Stimulated activated CD8-positive, alpha-beta memory T cell treated with anti-CD3 and anti-CD28 coated beads, Interleukin-15, amount 100 ng/mL, for 24 hours (primary cell): ENCODE measurements at places on chromosomes 7 and 10.

GRCh38 chr10:123421461-123421860, 244.7 kb upstream of the GPR26 start:
- DNase-seq, result no peak

- no peak for DNase-seq
These were observed 1.8 kb downstream of the CPXM2 start for GRCh38 chr10:123889821-123890220.

DNA sequence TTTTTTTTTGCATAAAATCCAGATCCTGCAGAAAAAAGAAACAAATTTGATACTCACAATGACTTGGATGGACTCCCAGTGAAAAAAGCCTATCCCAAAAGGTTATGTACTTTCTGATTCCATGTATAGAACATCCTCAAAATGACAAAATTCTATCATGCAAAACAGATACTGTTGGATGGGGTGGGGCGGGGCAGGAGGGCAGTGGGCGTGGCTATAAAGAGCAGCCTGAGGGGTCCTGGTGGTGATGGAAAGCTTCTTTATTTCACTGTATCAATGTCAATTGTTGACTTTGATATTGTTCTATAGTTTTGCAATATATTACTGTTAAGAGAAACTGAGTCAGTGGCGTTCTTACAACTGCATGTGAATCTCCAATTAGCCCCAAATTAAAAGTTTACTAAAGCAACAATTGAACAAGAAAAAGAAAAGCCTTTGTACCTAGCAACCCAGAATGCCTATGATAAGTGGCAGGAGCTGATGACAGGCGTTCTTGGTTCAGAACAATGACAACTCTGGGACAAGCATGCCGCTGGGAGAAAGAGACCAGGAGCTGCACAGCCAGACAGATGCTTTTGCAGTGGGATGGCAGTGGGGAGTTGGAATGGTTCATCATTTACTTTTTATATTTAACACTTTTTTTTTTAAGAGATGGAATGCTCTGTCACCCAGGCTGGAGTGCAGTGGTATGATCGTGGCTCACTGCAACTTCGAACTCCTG, 101.9 kb downstream of the LHPP start:
- no peak for DNase-seq

- no peak for DNase-seq
These were observed 177.0 kb upstream of the STK17A start for GRCh38 chr7:43405948-43406347.

GRCh38 chr7:128406314-128407232, 3.2 kb downstream of the IMPDH1 start:
- DNase-seq, result no peak

DNA sequence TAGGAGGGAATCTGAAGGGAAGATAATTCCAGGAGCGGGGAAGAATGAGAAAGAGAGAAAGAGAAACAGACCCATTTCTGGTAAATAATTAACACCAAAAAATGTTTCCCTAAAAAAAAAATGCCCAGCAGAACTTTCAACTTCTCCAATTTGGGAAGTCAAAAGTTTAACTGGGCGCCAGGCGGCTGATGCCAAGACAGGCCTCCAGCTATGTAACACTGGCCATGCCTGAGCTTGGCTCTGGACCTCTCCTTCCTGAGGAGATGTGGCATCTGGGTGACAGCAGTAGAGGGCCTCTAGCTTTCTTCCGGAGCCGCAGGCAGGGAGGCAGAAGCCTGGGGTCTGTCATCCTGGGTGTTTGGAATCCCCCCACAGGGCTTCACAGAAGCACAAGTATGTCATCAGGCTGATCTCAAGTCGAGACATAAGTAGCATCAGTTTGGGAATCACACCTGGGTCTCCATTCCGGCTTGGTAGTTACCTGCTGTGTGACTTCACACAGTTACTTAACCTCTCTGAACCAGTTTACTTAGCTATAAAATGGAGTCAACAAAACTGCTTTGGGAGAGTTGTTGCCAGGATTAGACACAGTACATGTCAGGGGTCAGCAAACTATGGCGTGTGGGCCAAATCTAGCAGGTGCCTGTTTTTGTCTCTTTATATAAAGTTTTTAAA, 50.5 kb upstream of the TCF7L2 start:
- no peak for DNase-seq

DNA sequence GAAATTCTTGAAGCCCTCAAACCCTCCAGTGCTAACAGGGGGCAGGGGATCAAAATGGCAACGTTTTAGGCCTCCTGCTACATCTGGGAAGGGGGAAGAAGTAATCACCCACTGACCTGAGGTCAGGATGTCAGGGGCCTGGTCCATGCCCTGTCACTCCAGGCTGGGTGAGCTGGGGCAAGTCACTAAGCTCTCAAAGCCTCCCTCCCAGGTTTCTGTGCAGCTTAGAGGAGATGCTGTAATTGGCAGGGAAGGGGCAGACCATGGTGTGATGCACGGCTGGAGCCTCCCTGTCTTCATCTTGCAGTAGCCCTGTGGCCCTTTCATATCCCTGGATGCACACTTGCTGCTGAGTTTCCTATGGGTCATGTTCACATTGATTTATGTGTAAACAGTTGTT, 27.2 kb downstream of the LEP start:
- DNase-seq, result no peak

GRCh38 chr7:46198701-46199100, 277.6 kb upstream of the IGFBP3 start:
- DNase-seq, result no peak

DNA sequence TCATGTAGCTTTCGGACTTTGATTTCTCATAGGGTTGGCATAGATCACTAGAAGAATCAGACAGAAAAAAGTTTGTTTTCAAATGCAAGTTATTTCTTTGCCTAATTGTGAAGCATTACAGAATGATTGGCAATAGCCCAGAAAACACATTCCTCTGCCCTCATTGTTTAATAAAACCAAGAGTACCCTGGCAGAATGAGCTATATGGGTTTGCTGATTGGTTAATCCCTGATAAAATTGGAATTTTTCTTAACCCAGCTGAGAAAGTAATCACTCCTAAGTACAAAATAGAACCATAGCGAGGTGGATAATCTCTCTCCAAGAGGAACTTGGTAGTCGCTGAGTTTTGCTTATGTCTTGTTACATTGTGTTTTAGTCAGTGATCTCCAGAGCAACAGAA, 30.9 kb upstream of the CREB5 start:
- no peak for DNase-seq

- no peak for DNase-seq
These were observed 315.8 kb upstream of the POM121L12 start for GRCh38 chr7:52719677-52720076.

- DNase-seq, result no peak
These were observed 107.1 kb downstream of the PFKFB3 start for GRCh38 chr10:6309816-6310215.

GRCh38 chr10:37146443-37146842, 21.0 kb downstream of the ANKRD30A start:
- no peak for DNase-seq

- DNase-seq, result no peak
These were observed 144.4 kb downstream of the ZMYND11 start for GRCh38 chr10:279655-280054.

DNA sequence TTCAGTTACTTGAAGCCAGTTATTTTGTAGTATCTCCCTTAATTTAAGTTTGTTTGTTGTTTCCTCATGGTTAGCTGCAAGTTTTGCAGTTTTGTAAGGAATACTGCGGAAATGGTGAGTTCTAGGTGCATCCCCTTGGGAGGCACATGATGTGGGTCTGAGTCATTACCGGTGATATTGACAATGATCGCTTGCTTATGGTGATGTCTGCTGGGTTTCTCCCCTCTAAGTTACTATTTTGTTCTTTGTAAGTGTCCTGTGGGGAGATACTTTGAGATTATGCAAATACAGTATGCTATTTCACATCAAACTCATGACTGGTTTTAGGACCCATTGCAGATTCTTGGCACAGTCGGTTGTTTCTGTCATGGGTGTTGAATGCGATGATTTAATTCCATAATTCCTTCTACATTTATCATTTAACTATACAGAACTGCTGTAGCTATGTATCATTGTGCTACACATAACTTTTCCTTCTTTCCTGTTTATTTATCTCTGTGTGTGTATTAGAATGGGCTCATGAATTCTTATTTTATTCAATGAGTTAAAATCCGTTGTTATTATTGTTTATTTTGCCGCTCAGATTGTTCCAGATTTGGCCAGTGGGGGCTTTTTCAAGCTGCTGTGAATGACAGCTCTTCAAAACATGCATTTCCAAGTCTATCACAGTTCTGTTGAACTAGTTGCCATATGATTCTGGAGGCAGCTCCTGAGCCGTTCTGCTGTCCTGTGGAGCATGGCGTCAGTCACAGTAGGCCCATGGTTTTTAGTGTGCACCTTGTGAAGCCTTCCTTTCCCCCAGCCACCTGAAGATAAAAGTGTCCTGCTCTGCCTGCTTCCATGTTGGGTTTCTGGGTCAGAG, 18.4 kb downstream of the TSPAN14 start:
- DNase-seq, result no peak

DNA sequence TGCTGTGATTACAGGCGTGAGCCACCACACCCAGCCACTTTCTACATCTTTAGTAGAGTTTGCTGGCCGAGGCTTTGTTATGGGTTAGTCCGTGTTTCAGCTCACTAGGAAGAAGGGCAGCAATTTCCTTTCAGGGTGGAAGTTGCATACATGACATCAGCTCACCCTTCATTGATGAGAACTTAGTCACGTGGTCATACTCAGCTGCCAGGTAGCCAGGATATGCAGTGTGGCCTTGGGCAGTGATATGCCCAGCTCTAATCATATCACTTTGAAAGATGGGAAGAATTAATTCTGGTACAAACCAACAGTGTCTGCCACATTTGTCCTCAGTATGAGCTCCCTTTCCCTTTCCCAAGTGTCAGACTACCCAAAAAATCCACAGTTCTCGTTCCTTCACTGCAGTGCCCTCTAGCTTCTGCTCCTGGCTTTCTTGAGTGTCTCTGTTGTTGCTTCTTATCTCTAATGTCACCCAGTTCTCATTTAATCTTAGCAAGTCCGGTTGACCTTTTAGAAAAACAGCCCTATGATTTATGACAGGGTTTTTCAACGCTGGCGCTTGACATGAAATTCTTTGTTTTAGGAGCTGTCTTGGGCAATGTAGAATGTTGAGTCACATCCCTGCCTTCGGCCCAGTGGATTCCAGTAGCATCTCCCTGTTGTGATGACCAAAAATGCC, 108.7 kb upstream of the ITGB1 start:
- DNase-seq, result no peak

GRCh38 chr7:151207804-151208203, 2.5 kb downstream of the H2BK1 start:
- no peak for DNase-seq

DNA sequence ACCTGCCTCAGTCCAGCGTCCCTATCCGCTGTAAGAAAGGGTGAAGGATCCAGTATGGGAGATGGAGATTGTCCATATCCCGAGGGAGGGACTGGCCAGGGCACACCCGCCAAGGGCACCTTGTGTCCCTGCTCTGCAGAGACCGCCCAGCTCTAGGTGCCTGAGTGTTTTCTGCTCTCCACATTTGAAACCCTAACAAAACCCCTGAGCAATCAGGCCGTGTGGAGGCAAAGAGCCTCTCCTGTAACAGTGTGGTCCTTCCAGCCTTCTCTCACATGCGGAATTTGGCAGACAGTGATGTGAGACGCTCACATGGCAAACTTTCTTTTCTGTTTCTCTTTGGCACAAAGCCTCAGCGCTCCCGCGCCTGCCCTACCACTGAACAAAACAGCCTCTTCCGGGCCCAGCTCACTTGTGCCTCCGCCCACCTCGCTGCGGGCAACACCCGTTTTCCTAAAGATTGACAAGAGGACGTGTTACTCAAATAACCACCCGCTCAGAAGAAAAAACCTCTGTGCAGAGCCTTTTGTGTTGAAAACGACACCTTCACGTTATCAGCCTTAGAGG, 514.8 kb downstream of the DNAJB6 start:
- DNase-seq, result peak; percentile 42

- DNase-seq, result no peak
These were observed 59.5 kb upstream of the C1QL3 start for GRCh38 chr10:16581202-16581601.

DNA sequence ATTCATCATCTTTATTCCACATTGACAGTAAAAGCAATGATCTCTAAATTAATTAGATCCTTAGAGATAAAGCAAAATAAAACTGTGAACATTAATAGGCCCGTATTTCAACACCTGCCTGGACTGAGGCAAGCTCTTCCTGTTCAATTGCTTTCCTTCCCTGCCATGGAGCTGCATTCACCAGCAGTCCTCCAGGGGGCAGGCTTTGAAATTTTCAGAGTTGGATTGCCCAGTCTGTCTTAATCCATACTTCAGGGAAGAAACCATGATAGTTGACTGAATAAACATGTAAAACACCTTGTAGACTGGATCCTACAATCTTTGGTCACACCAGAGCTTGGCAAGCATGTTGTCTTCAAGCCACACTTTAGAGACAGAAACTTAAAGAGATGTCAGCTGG, 936.6 kb downstream of the NRG3 start:
- no peak for DNase-seq

- DNase-seq, result no peak
These were observed 548.9 kb upstream of the FZD8 start for GRCh38 chr10:36191009-36191408.

GRCh38 chr10:125225051-125225450, 64.7 kb upstream of the CTBP2 start:
- DNase-seq, result no peak

- no peak for DNase-seq
These were observed 22.6 kb downstream of the FIGNL1 start for GRCh38 chr7:50427518-50427917.

- DNase-seq, result no peak
These were observed 720 bp downstream of the SUN1 start for GRCh38 chr7:832968-833424.

DNA sequence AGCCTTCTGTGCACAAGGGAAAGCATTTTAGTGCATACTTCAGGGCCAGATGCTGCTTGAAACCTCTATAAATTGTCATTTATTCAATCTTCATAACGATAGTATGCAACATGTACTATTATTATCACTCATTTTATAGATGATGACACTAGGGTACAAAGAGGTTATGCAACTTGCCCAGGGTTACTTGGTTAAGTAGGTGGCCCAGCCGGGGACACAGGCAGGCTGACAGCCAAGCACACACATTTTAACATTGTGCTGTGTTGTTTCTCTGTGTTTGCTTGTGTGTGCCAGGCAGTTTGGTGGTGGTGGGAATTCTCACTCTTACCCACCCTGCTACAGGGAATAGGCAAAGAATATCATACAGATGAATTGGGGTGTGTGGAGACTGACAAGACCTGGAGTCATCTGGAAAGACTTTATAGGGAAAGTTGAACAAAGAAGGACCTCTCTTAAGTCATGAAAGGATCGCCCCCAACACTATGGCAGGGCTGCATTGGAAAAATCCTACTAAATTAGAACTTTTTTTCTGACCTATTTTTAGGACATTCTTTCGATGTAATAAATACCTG, 98.9 kb downstream of the MKX start:
- no peak for DNase-seq

DNA sequence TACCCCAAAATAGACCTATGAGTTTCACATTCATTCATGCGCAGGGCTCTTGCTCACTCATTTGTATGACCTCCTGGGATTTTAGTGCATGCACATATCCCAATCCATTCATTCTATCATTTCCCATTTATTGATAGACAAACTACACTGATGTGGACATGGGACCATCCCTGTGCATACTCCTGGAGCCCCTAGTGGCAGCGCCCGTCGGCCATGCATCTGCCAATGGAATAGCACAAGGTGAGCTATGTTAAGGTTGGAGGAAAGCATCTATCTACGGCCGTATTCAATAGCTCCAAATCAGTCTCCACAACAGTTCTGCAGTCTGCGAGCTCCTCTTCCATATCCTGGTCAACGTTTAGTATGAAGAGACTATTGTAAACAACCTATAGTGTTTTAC, 31.7 kb upstream of the FIGNL1 start:
- DNase-seq, result no peak

GRCh38 chr7:28263622-28264271, 83.2 kb upstream of the JAZF1 start:
- no peak for DNase-seq
